Central memory CD8-positive, alpha-beta T cell (primary cell): ENCODE measurements at places on chromosomes 6 and 20.

DNA sequence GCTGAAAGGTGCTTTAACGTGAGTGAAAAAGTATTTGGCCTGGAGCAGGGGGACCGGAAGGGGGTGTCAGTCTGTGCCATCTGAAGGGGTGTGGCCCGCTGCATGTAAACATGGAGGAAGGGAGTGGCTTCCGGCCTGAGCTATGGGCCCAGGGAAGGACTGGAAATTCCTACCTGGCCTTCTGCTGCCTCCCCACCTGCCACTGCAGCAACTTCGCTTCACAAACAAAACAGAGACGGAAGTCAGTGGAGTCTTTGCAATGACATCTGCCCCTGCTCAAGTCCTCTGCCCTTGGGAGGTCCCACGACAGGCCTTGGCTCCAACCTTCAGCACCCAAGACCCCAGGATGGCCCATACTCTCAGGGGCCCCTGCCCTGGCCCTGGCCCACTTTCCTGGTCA is 28.1 kb upstream of the FOXP4 start:
- no peak for DNase-seq

GRCh38 chr6:3483675-3484074 is 26.8 kb upstream of the SLC22A23 start:
- DNase-seq, result no peak

- no peak for DNase-seq
Observed at GRCh38 chr6:57085471-57085870, 4.5 kb upstream of the ZNF451 start.

DNA sequence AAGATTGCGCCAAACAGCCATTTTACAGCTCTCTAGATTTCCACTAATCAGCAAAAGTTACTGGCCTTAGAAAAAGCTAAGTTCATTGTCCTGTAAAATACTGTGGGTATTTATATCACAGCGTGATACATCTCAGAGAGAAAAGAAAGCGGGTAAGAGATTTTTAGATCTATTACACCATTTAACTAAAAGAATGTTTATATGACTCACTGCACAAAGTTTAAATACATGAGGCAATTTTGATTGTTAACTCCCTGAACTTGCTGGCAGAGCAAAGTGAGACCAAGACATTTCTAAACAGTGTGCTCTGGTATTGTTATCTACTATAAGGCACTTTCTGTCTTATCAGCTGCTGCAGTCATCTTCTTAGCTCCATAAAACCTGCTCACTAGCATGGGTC is 314.3 kb downstream of the EPHA7 start:
- DNase-seq, result no peak

- no peak for DNase-seq
Observed at GRCh38 chr6:83917001-83917400, 57.5 kb downstream of the CYB5R4 start.

DNA sequence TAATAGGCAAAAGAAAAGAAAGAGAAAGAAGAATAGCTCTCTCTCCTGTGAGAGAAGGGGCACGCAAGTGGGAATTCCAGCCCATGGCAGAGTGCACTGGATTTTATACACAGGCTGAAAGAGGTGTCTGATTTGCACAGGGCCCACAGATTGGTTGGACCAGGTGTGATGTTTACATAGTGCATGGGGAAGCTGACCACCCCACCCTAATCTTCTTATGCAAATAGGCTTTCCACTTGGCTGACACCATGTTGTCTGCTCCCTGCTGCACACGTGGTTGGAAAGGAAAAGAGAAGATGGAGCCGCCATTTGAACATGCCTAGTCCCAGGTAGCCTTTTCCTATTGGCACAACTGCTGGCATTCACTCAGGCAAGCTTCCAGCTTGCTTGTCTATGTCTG is 20.2 kb downstream of the MICA start:
- DNase-seq, result no peak

DNA sequence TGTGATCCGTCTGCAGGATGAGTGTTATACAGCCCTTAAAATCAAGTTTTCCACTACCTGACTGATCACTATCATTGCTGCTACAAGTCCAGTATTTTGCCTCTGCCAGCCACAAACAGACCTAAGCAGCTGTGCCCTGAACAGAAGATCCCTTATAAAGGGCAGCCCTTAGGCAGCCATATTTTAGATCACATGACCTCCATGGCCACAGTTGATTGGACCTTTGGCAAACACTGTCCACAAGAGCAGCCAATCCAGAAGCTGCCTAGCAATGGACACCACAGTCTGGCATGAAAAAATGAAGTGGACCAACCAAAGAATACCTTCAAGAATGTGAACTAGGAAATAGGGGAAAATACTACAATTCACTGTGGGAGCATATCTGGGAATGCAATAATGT is 50.8 kb downstream of the MC3R start:
- DNase-seq, result no peak

DNA sequence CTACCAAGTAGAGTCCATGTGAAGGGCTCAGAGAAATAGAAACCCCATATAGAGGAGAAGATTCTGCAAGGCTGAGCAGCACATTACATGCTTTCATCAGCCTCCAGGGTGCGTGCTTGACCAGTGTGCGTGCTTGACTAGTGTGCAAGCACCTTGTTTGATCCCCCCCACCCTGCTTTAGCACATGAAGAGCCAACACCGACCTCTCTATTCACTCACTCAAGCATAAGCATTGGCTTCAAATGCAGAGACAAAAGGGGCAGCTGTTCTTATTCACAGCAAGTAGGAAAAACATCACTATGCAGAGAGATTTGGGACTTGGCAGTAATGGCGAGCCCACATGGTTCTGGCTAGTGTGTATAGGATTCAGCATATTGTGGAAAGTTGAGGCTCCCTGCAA is 278.7 kb upstream of the RNF217 start:
- no peak for DNase-seq

- no peak for DNase-seq
Observed at GRCh38 chr20:59519707-59520014, 84.7 kb upstream of the PHACTR3 start.

GRCh38 chr6:168078175-168078942 is 653 bp downstream of the FRMD1 start:
- DNase-seq, result no peak

DNA sequence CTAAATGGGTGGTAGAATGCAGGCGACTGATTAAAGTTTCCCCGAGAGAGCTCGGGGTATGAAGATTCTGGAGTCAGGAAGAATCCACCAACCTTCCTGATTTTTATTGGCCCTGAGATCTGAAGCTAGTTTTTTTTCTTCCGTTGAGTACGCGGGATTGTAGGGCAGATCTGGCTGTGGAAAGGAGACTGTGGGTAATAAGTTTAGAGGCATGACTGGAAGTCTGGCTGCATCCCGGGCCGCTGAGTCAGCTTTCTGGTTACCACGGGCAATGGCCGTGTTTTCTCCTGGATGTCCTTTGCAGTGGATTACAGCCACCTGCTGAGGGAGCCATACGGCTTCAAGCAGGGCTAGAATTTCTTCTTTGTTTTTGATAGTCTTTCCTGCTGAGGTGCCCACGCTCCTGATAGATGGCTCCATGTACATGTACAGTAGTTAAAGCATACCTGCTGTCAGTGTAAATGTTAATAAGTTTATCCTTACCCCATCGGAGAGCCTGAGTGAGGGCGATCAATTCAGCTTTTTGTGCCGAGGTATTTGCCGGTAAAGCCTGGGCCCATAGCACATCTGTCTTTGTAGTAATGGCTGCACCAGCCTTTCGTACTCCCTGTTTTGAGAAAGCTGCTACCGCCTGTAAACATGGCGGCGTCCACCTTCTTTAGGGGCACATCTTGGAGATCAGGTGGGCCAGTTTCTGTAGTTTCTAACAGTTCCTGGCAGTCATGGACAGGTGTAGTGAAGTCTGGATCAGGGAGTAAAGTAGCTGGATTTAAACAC is 154.0 kb downstream of the TRIM27 start:
- DNase-seq, result no peak

GRCh38 chr6:143741480-143741879 is 63.7 kb downstream of the PHACTR2 start:
- no peak for DNase-seq

DNA sequence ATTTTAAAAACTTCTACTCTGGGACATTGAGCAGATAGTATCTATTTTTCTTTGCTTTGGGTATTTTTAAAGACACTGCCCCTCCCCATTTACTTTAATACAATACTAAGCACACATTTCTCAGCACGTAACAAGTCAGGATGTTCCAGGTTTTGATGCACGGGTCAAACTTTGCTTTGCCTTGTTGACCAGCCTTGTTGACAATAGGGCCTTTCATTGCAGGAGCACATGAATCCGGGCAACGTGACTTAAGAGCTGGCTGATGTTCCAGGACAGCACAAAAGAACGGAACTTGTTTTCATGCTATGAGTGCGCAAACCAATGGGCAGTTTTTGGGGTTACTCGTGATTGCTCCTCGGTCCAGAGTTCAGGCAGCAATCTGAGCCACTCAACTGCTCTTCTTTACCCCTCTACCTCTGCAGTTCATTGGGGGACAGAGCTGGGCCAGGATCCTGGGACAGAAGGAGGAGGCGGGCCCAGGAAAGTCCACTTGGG is 78.6 kb upstream of the SLC22A16 start:
- no peak for DNase-seq

GRCh38 chr6:89066940-89067646 is 13.5 kb upstream of the PNRC1 start:
- DNase-seq, result no peak

GRCh38 chr6:3229566-3230178 is 2.2 kb upstream of the TUBB2B start:
- DNase-seq, result no peak

GRCh38 chr6:55040102-55040848 is 134.0 kb upstream of the HCRTR2 start:
- no peak for DNase-seq

- no peak for DNase-seq
Observed at GRCh38 chr20:31919410-31920155, 32.3 kb downstream of the PDRG1 start.

DNA sequence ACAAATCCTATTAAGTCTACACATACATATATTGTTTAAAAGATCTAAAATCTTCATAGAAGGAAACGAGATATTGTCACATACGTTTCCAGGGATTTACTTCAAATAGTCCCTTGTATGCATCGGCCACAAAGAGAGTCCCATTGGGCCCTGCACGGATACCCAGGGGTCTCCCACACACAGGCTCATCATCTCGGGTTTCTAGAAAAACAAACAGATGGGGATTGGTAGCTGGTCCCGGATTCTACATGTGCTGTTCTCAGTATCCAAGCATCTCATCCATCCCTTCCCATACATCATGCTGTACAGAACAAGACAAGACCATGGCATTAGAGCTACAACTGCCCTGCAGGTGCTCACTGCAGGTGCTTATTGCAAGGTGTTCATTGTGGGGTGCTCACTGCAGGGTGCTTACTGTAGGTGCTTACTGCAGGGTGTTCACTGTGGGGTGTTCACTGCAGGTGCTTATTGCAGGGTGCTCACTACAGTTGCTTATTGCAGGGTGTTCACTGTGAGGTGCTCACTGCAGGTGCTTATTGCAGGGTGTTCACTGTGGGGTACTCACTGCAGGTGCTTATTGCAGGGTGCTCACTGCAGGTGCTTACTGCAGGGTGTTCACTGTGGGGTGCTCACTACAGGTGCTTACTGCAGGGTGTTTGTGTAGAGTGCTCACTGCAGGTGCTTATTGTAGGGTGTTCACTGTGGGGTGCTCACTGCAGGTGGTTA is 21.0 kb downstream of the APMAP start:
- no peak for DNase-seq

DNA sequence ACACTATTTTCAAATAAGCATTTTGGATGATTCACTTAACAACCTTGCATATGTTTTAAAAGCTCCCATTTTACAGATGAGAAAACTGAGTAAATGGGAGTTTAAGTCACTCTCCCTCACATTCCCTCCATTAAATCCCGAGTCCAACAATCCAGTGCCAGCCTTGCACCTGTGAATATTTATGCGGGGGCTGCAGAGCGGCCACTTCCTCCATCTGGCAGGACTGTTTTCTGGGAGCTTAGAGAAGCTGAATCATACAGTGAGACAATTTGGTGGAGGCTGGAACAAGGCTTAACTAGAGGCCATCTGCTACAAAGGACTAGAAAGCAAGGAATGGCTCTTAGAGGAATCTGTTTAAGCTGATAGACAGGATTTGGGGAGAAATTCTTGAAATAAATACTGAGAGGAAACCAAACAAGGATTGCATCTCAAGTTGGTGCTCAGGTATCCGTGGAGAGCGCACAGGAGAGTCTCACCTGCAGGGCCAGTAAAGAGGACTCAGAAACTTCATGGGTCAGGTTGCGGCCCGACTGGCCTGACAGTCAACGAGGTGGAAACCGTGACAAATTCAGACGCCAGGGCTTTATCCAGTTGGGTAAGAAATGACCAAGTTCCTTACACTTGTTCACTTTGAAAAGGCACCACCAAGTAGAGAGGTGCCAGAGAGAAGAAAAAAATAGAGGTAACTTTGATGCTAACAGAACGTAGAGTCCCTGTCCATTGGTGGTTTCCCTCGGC is 478.5 kb downstream of the QKI start:
- no peak for DNase-seq

DNA sequence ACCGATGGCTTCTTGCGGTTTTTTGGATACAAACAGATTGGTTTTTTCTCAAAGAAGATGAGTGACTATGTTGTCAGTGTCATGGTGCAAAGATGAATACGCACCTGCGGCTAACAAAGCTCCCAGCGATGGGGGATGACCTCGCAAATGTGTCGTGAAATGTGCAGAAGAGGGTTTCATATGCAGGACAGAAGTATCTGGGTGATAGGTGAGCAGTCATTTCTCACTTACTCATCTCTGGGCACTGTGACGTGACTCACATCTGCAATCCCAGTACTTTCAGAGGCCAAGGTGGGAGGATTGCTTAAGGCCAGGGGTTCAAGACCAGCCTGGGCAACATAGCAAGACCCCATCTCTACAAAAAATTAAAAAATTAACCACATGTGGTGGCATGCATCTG is 216.3 kb downstream of the ERMARD start:
- DNase-seq, result no peak

- no peak for DNase-seq
Observed at GRCh38 chr20:46894579-46894958, at the start of gene EYA2. Gene EYA2 (plus strand): TSS chr20:46894843. CDS start chr20:46990011, 95,168 bp downstream.

GRCh38 chr6:1574083-1574761 is 35.5 kb upstream of the FOXC1 start:
- no peak for DNase-seq

GRCh38 chr6:52187098-52187497 is 923 bp downstream of the IL17A start:
- DNase-seq, result no peak

DNA sequence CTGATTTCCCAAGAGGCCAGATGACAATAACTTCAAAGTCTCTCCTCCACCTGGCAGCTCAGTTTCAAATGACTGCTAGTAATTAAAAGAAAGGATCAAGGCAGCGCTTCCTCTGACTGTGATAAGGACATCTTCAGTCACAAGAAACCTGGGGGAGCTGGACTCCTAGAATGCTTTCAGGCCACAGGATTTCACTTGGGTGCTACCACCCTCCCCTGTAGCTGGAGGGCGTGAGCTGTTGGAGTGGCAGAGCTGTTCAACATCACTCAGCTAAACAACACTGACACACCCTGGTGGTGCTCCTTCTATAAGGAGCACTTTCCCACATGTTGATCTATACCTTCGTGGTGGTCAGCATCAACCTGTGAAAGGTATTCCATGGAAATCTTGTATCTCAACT is 2.2 kb upstream of the CNR1 start:
- no peak for DNase-seq

DNA sequence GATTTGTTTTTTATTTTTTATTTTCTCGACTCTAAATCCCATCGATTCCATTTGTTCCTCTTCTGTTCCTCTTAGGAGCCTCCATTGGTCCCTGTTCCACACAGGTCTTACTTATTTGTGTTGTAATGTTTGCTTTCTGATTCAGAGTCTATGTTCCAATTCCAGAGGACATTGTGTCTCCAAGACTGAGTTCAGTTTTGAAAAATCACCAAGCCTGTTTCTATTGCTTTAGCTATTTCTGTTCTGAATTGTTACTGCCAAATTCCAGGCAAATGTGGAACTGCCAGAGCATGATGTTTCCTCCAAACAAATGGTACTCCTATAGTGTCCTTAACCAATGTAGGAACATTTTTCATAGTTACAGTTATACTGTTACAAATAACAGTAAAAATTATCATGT is 270.9 kb upstream of the SPTLC3 start:
- DNase-seq, result no peak
